ENCODE measurements at places on chromosomes 16 and 17.

- no peak for DNase-seq
These were observed 7.5 kb downstream of the SLC16A3 start for GRCh38 chr17:82236142-82236971.

DNA sequence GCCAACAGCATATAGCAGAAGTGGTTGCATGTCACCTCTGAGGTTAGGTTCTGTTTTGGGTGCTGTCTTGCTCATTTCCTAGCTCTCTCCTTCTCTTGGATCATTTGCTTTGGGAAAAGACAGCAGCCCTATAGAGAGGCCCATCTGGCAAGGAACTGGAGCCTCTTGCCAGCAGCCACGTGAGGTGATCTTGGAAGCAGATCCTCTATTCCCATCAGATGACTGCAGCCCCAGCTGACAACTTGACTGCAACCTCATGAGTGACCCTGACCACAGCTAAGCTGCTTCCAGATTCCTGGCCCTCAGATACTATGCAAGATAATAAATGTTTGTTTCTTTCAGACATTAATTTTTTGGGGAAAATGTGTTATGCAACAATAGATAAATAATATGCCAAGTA, 213.3 kb upstream of the HS3ST4 start:
- DNase-seq: no peak

DNA sequence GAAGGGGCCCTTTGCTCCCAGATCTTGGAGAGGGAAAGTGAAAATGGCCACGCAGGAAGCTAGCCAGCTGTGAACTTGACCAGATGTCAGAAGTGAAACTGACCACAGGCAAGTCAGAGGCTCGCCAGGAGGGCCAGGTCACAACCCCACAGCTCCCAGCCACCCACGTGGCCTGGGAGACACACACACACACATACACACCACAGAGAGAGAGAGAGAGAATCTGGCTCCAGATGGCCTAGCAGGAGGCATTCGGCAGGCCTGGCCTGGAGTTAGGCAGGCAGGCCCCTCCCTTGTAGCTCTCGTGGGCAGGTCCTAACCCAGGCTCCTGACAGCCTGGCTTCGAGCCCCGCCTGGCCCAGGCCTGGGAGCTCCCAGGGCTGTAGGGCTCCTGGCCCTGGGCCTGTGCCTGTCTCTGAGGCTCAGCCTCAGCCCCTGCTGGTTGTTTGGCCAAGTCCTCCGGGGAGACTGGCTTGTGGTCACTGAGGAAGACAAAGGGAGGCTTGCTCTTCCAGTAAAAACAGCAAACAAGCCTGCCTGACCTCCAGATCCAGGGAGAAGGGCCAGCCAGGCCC, 20.2 kb downstream of the NGFR start:
- DNase-seq: peak; percentile 51

- DNase-seq: no peak
These were observed 53.0 kb upstream of the GAS7 start for GRCh38 chr17:10251212-10251948.

DNA sequence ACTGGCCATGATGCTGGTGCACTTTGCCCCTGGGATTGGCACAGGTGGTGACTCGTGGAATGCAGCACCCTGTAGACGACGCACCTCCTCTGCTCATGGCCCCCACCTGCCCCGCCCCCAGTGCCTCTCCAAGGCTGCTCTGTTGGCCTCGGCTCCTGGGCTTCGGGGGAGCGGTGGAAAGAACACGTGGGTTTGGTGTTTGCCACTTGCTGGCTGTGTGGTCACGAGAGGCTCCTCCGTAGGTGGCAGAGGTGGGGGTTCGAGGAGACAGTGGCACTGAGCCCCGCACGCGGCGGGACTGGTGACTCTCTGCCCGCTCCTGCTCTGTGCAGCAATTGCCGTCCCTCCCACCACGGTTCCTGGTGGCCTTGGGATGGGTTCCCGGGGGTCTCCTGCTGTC, 82.8 kb upstream of the ZNF750 start:
- no peak for DNase-seq

- no peak for DNase-seq
These were observed 19.4 kb downstream of the IQCK start for GRCh38 chr16:19737306-19738038.

DNA sequence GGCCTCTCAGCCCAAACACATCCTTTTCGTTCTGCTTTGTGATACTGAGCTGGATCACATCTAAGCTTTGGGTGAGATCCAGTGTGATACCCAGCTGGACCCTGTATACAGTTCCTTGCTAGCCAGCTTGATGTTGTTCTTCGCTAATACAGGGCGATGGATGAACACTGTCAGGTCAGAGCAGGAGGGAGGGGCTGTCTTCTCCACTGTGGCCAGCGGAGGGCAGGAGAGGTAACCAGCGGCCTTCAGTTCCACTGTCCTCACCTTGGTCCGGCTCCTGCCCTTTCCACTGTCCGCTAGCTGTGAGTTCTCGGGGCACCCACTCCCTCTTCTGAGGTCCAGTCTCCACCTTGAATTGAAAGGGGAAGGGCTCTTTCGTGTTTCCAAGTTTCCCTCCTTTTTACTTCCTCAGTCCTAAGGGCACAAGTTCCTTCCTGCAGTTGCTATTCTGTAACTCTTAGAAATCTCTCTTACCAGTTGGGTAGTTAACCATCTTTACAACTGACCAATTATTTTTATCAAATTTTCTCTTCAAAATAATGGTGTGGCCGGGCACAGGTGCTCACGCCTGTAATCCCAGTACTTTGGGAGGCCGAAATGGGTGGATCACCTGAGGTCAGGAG, 3.0 kb upstream of the ZNF213 start:
- no peak for DNase-seq

DNA sequence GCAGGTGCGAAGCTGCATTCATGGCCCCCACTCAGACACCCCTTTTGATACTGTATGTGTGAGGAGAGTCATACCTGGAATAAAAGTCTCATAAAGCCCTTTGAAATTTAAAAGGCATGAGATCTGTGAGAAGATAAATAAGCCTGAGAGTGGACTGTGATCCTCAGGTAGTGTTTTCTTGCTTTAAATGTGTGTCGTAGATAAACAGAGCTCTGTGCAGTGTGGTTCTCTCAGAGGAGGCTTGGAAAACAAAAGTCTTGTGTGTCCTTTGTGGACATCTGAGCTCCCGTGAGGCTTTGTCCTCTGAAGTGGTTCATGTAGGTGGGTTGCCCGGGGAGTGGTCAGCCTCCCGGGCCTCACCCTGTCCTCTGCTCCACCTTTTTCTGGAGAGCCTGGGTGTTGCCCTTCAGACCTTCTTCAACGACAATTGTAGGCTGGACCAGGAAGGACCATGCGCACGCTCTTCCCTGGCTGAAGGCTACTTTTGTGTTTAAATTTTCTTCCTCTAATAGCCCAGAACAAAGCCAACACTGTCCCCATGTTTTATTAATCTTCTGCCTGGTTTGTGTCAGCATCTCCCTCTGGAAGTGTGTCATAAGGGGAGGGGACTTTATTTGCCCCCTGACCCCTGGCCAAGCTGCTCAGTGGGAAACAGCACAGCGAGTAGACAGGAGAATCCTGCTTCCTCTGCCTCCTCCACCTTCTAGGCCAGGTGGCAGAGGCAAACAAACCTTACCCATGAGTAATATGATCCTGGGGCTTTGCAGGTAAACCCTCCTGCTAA, 151.2 kb downstream of the MSI2 start:
- no peak for DNase-seq

GRCh38 chr17:76142585-76143041, 1.6 kb upstream of the FOXJ1 start:
- no peak for DNase-seq

DNA sequence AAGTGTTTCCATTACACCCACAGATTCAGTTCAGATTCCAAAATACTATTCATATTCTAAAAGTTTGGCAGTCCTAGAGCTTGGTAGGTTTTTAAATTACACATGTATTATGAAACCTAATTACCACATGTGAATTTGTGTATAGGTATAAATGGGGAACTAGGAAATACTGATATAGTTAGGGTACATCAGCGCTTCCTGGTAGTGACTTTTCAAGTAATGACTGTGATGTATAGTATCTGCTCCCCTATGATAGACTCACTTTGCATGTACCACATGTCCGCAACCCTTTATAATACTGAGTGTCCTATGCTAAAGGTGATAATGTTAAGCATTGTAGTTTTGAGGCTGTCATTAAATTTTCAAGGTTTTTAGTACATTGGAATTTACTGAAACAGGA, 22.9 kb downstream of the CDK12 start:
- DNase-seq: no peak

DNA sequence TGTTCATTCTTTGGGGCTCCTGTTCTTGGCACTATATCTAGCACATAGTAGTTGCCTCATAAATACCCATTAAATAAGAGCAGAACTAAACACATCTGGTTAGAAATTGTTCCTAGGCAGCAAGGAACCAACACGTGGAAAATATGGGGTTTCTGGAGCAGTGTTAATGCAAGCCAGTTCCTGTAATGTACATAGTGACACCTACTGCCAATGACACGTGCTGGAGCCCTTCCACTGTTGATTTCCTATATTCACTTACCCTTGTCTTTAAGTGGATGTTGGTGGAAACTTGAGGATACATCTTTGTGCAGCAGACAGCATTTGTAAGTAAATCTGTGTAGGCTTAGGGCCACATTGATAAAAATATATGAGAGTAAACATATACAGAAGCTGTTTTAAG, 1.6 kb upstream of the IRF8 start:
- no peak for DNase-seq

DNA sequence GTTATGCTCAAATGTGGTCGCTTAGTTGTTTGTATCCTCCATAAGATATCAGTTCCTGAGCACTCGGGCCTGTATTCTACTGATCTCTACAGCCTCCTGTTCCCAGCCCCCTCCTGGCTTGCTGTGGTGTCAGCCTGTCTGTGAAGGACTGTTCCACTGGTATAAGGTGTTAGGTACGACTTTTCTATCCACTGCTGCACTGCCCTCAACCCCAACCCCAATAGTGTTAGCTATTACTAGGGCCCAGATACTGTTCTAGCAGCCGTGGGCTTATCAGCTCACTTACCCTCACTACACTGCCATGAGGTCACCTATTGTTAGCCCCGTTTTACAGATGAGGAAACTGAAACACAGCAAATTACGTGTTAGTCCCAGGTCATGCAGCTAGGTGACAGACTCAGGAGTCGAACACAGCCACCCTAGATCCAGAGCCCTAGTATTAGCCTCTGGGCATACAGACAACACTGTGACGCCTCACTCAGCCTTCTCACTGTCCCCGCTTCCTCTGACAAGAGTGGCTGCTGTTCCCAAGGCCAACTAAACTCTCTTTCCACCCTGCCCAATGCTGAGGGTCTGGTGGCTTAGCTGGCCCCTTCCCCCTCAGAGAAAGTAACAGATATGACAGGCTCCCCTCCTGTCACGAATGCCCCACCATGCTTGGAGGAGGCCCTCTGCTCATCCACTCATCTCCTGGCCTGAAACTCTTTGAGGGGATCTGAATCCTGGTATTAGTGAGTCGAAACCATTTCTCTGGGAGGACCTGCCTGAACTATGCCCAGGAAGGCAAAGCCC, 25.6 kb upstream of the ZNF652 start:
- DNase-seq: no peak

DNA sequence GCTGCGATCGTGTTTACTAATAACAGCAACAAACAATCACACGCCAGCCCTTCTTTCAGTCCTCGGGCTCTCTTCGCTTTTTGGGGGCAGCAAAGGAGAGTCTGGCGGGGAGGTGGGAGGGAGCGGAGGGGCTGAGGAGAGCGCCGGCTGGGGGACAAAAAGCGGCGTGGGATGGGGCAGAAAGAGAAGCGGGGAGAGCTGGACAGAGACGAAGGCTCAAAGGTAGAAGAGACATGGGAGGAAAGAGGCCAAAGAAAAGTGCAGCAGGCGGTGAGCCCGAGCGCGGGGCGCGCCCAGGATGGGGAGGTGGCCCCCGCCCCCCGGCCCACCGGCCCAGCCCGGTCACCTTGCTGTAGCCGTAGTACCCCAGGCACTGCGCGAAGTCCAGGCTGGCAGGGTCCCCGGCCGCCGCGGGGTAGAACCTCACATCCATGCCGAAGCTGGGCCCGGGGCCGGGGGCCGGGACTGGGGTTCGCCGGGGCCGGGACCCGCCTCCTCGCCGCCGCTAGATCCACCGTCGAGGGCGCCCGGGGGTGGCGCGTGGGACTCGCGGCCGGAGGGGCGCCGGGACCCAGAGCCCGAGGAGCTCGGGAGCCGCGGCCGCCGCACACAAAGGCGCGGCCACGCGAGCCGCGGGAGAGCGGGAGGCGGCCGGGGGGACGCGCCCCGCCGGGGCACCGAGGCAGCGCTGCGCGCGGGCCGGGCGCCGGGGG, 496 bp downstream of the TOX3 start:
- DNase-seq: no peak

DNA sequence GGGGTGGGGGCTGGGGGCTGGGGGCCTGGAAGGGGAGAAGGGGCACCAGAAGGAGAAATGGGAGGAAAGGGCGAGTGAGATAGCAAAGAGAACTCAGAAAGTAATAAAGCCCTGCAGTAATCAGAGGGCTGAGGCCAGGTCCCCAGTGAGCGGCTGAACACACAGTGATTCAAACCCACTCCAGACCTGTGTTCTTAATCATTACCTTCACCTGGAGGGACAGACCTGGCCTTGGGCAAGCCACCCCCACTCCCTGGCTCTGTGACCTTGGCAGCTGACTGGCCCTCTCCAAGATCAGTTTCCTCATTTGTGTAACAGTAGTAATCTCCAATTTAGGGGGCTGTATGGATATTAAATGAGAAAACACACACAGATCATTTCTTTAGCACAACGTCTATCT, 150.4 kb downstream of the WWOX start:
- DNase-seq: no peak

DNA sequence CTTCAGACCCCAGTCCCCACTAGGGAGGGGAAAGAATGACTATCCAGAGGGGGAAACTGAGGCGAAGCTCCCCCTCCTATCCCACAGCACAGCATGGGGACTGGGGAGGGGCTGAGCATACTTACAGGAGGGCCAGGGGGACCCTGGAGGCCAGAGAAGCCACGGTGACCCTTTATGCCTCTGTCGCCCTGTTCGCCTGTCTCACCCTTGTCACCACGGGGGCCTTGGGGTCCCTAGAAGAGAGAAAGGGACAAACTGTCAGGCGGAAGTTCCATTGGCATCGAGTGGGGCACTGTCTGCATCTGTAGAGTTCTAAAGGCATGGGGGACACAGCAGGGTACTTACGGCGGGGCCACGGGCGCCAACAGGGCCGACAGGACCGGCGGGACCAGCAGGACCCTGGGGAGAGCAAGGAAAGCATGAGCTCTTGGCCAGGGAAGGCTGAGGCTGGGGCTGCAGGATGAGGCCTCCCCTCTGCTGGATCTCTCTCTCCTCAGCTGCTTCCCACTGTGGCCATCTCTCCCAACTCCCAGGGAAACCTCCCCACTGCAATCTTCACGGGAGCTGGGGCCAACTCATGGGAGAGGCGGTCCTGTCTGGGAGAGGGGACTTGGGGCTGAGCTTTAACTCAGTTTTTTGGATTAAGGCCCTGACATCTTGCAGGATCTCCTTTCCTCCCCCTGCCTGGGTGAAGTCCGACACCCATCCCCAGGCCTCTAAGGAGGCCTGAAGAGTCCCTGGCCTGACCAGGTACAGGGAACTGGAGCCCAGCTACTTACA, 13.5 kb downstream of the COL1A1 start:
- DNase-seq: no peak

DNA sequence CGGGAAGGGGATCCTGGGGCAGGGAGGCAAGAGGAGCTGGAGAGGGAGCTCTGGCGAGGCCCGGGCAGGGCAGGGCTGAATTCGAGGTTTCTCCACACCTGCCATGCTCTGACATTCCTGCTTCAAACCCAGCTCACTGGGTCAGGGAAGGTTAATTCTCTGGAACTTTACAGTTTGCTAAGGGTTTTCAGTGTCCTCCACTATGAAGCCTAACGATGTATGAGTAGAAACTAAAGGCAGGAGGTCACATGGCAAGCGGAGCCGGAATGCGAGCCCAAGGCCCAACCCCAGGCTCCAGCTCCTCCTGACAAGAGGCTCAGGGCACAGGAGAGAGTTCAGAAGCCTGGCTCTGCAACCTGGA, 29.2 kb downstream of the DCAKD start:
- no peak for DNase-seq

GRCh38 chr17:75849279-75849646, 5.1 kb upstream of the UNC13D start:
- no peak for DNase-seq

Measured in HS-27A (cell line).